Stimulated activated CD4-positive, alpha-beta T cell treated with anti-CD3 and anti-CD28 coated beads, TNF-alpha, amount 100 ng/mL, for 24 hours (primary cell): ENCODE measurements at places on chromosomes 7 and 10.

DNA sequence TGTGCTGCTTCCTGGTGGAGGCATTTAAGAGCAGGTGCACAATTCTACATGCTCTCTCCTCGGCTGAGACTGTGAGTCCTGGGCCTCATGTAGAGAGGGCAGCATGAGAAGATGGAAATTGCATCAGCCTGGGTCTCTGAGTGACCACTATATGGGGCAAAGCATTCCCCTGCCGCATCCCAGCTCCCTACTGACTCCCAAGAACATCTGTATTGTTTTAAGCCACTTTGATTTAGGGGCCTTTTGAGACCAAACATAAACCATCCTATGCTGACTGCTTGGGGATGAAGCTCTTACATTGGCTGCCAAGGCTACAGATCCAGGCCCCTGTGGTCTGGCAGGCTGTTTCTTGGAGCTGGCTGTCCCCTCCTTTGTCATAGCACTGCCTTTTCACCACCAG is 101.3 kb upstream of the TBX20 start:
- no peak for DNase-seq

GRCh38 chr7:132565885-132566284 is 10.4 kb downstream of the PLXNA4 start:
- no peak for DNase-seq

DNA sequence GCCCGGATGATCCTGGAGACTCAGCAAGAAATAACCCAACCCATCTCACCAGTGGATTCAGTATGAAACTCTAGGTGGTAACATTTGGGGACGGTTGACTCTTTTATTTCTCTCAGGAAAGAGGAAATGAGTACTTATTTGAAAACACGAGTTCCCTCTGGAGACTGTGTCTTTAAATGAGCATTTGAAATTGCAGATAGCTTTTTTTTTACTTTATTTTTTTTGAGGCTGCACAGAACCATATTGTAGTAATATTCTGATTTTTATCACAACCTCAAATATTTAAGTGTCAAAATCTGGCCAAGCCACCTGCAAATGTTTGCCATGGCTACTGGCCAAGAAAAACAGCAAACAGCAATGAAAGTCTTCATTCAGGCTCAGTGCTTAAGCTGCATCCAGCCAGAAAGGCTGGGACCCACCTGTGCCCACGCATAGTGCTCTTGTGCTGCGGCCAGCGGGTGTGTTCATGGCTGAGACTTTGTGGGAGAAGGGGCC is 160.8 kb downstream of the CREB5 start:
- no peak for DNase-seq

- no peak for DNase-seq
Measured at GRCh38 chr7:154685564-154685901, 317.4 kb downstream of the PAXIP1 start.

GRCh38 chr7:63925626-63926460 is 72.8 kb upstream of the ZNF722 start:
- DNase-seq = peak; percentile 72

DNA sequence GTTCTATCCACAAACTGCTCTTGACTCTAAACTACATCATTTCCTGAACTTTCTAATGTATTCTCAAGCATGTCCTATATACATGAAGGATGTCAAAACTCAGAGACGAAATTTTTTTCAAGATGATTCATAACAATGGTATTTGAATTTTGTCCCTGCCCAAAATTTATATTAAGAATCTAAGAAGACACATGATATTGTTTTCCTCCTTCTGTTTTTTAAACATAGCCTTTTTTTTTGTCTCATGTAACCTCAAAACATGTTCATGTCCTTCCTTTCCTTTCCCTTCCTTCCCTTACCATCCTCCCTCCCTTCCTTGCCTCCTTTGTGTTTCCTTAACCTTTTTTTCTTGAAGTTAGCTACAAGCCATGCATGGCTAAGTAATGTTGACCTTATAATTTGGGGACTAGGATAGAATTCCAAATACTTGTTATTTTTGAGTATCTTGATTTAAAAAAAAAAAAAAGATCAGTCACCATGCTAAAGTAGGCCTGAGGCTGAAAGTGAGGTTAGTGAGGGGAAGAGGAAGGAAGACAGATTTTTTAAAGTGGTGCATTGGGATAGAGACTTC is 163.0 kb downstream of the SUGCT start:
- no peak for DNase-seq

GRCh38 chr7:137820156-137820555 is 26.6 kb downstream of the DGKI start:
- DNase-seq = no peak

GRCh38 chr10:43922335-43923280 is 273.9 kb upstream of the ZNF32 start:
- no peak for DNase-seq

- no peak for DNase-seq
Measured at GRCh38 chr7:27677912-27678612, 15.4 kb upstream of the HIBADH start.

DNA sequence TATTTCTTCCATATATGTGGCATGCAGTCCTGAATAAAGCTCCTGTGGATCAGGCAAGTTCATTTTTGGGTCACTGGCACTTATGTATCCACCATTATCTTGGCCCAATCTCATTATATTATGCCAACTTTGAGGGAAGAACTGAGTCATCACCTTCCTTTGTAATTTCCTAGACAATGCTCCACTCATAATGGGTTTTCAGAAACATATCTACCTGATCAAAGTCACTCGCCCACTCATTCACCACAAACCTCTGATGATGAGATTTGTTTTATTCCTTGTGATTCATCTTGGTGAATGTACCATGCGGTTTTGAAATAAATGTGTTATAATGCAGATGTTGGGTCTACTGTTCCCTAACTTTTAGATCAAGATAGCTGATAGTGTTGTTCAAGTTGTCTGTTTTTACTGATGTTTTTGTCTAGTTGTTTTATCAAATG is 525.8 kb downstream of the KIF20B start:
- DNase-seq = peak; percentile 1
